ENCODE measurements at places on chromosomes 2 and 18. TPM values are rescaled to one million over a fixed set of nuclear protein-coding genes. Genes with fewer than 3 reads are reported as not detected.

The CACNB4 gene
- polyA plus RNA-seq, result 7.8 TPM

The FEV gene
- not detected for polyA plus RNA-seq

The GKN2 gene
- polyA plus RNA-seq, result not detected

The DCDC2C gene
- polyA plus RNA-seq, result 9.9 TPM

The CCL20 gene
- polyA plus RNA-seq, result 0.99 TPM

The POTEC gene
- 10.8 TPM for polyA plus RNA-seq

The CPO gene
- polyA plus RNA-seq, result 0.90 TPM

The DNAH7 gene
- 25.8 TPM for polyA plus RNA-seq

The LYG1 gene
- 2.9 TPM for polyA plus RNA-seq

Data from testis (tissue), 5 donors.